ENCODE measurements at places on chromosomes 12 and 14. TPM values are rescaled to one million over a fixed set of nuclear protein-coding genes. Genes with fewer than 3 reads are reported as not detected.

GRCh38 chr12:9820281-9820930 is 6.9 kb upstream of the KLRF1 start:
- H3K4me3 ChIP-seq = no peak overlapping the region
- H3K27me3 ChIP-seq = peaks cover 28% of the 10 kb centered on the region
- no peak overlapping the region for H3K27ac ChIP-seq
- H3K36me3 ChIP-seq = no peaks in the 10 kb centered on the region

DNA sequence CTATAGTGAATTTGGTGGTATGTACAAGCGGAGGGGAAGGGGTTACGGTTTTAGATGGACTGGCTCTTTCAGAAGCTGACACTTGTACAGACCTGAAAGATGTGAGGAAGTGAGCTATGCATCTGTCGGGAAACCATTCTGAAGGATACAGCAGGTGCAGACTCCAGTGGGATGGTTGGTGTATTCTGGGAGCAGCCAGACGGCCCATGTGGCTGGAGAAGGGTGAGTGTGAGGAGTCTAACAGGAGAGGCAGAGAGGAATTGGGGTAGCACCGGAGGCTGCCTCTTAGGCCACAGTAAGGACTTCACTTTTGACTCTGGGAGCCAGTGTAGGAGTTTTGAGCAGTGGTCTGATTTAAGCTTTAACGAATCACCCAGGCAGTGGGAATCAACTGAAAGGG is 90.7 kb downstream of the APAF1 start:
- no peak for DNase-seq
- no peaks in the 10 kb centered on the region for H3K36me3 ChIP-seq
- peaks cover 3% of the 10 kb centered on the region for H3K4me1 ChIP-seq
- H3K27ac ChIP-seq = no peak overlapping the region
- H3K4me3 ChIP-seq = no peak overlapping the region
- peaks cover 8% of the 10 kb centered on the region for H3K27me3 ChIP-seq

GRCh38 chr12:96015672-96016071 is 19.5 kb upstream of the HAL start:
- peak; percentile 50 for DNase-seq
- H3K27me3 ChIP-seq = no peaks in the 10 kb centered on the region
- no peaks in the 10 kb centered on the region for H3K4me1 ChIP-seq
- no peak overlapping the region for H3K4me3 ChIP-seq
- H3K36me3 ChIP-seq = peaks cover 71% of the 10 kb centered on the region
- H3K27ac ChIP-seq = no peak overlapping the region

- peaks cover 81% of the 10 kb centered on the region for H3K36me3 ChIP-seq
- H3K4me3 ChIP-seq = no peak overlapping the region
- H3K27ac ChIP-seq = no peak overlapping the region
- H3K27me3 ChIP-seq = peaks cover 6% of the 10 kb centered on the region
- H3K4me1 ChIP-seq = no peaks in the 10 kb centered on the region
These were observed 1315.3 kb downstream of the TMEM121 start for GRCh38 chr14:106841701-106842100.

DNA sequence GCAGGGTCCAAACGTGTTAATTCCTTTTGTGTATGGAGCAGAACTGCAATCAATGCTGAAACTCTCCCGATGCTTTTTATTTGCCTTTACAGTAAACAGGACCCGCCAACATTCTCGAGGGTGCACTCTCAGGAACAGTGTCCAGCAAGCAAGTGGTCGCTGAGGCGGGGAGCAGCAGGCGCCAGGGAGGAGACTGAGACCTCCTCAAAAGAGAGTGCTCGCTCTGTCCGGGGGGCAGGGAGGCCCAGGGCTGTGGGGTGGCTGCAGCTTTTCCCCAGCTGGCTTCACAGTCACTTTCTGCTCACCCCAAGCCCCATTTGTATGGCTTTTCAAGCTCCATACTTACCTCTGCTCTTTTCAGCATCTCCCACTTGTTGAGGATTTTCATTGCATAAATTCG is 49.2 kb downstream of the CDC42BPB start:
- DNase-seq = no peak
- H3K4me3 ChIP-seq = no peak overlapping the region
- peaks cover 45% of the 10 kb centered on the region for H3K36me3 ChIP-seq
- H3K27me3 ChIP-seq = no peaks in the 10 kb centered on the region
- no peak overlapping the region for H3K27ac ChIP-seq

- no peak for DNase-seq
- no peaks in the 10 kb centered on the region for H3K4me1 ChIP-seq
- H3K27me3 ChIP-seq = no peaks in the 10 kb centered on the region
- H3K4me3 ChIP-seq = no peak overlapping the region
- H3K36me3 ChIP-seq = no peaks in the 10 kb centered on the region
These were observed 96.5 kb downstream of the LGMN start for GRCh38 chr14:92651758-92652406.

DNA sequence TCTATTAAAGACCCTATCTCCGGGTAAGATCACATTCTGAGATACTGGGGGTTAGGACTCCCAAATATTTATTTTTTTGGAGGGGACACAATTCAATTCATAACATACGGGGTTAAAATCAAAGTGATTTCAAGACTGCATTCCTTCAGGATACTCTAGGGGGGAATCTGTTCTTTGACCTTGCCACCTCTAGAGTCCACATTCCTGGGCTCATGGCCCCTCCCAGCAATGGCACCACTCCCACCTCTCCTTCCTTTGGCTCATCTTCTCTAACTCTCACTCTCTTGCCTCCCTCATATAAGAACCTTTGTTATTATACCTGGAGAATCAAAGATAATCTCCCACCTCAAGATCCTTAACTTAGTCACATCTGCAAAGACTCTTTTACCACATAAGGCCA is 79.5 kb downstream of the CAND1 start:
- peaks cover 3% of the 10 kb centered on the region for H3K36me3 ChIP-seq
- no peaks in the 10 kb centered on the region for H3K4me1 ChIP-seq
- H3K4me3 ChIP-seq = no peak overlapping the region

GRCh38 chr14:72525087-72525915 is 368.6 kb downstream of the DPF3 start:
- peaks cover 6% of the 10 kb centered on the region for H3K4me1 ChIP-seq
- no peak overlapping the region for H3K4me3 ChIP-seq
- H3K27me3 ChIP-seq = peaks cover 3% of the 10 kb centered on the region

- no peak overlapping the region for H3K4me3 ChIP-seq
These were observed 98.8 kb downstream of the DICER1 start for GRCh38 chr14:95058491-95058890.

- no peaks in the 10 kb centered on the region for H3K27me3 ChIP-seq
- DNase-seq = peak; percentile 75
- no peak overlapping the region for H3K27ac ChIP-seq
- H3K4me3 ChIP-seq = peak overlapping the region; percentile 64
- H3K36me3 ChIP-seq = no peaks in the 10 kb centered on the region
These were observed 37.3 kb upstream of the RCOR1 start for GRCh38 chr14:102554821-102555819.

GRCh38 chr14:81042438-81042837 is 87.0 kb downstream of the TSHR start:
- H3K4me1 ChIP-seq = no peaks in the 10 kb centered on the region
- H3K27ac ChIP-seq = no peak overlapping the region
- peaks cover 2% of the 10 kb centered on the region for H3K36me3 ChIP-seq
- H3K4me3 ChIP-seq = no peak overlapping the region

- H3K4me3 ChIP-seq = no peak overlapping the region
- peaks cover 20% of the 10 kb centered on the region for H3K4me1 ChIP-seq
- no peak for DNase-seq
- H3K27ac ChIP-seq = peak overlapping the region; percentile 6
- peaks cover 10% of the 10 kb centered on the region for H3K36me3 ChIP-seq
These were observed 31.3 kb downstream of the DERA start for GRCh38 chr12:15942475-15942874.

GRCh38 chr14:44846232-44846824 is 115.4 kb downstream of the KLHL28 start:
- H3K27me3 ChIP-seq = no peaks in the 10 kb centered on the region
- H3K36me3 ChIP-seq = no peaks in the 10 kb centered on the region
- no peak overlapping the region for H3K4me3 ChIP-seq
- DNase-seq = no peak
- peaks cover 7% of the 10 kb centered on the region for H3K4me1 ChIP-seq

DNA sequence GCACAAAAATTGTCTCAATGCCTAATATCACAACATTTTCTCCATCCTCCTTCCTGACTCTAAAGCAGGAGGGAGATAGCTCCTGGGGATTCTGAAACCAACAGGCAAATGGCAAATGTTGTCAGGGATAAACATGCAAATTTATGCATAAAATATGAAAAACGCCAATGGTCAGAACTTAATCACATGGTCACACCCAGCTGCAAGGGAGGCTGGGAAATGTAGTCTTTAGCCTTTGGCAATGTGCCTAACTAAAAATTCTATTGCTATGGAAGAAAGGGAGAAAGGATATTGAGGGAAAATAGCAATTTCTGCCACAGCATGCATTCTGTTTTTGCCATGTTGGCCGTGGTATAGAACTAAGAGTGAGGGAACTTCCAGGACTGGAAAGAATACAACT is 11.7 kb upstream of the OASL start:
- no peak for DNase-seq
- no peak overlapping the region for H3K4me3 ChIP-seq
- no peaks in the 10 kb centered on the region for H3K36me3 ChIP-seq
- no peaks in the 10 kb centered on the region for H3K27me3 ChIP-seq
- H3K27ac ChIP-seq = no peak overlapping the region
- no peaks in the 10 kb centered on the region for H3K4me1 ChIP-seq

GRCh38 chr14:35366521-35366976 is 38.0 kb downstream of the NFKBIA start:
- no peak for DNase-seq
- no peak overlapping the region for H3K4me3 ChIP-seq
- peaks cover 4% of the 10 kb centered on the region for H3K27me3 ChIP-seq
- no peak overlapping the region for H3K27ac ChIP-seq

- H3K27me3 ChIP-seq = no peaks in the 10 kb centered on the region
- DNase-seq = peak; percentile 1
- H3K36me3 ChIP-seq = no peaks in the 10 kb centered on the region
- H3K4me3 ChIP-seq = no peak overlapping the region
These were observed 57.3 kb downstream of the GALNT16 start for GRCh38 chr14:69317102-69317755.

DNA sequence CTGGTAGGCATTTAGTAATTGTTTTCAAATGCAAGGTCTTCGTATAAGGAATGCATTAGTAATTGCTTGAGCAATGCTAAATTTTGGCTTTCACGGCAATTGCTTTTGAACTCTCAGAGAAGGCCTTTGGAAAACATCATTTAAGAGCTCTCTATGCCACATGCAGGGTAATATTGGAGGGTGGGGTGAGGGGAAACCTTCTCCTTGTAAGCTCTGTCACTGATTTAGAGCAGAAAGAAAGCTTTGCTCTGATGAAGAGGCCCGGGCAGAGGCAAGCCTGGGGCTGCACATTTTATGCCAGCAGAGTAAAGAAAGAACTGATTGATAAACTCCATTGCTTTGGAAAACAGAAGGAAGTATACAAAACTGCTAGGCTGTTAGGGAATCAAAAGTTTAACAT is 70.9 kb downstream of the TRIM9 start:
- no peak for DNase-seq
- H3K27me3 ChIP-seq = no peaks in the 10 kb centered on the region
- no peak overlapping the region for H3K4me3 ChIP-seq
- H3K4me1 ChIP-seq = 0 out of 2 replicates have a peak, but pooled peaks cover 6% of the 10 kb centered on the region
- H3K27ac ChIP-seq = no peak overlapping the region

- H3K27me3 ChIP-seq = no peaks in the 10 kb centered on the region
- DNase-seq = peak; percentile 5
- H3K36me3 ChIP-seq = no peaks in the 10 kb centered on the region
- H3K4me3 ChIP-seq = no peak overlapping the region
- H3K27ac ChIP-seq = no peak overlapping the region
These were observed 143.8 kb downstream of the ADGRD1 start for GRCh38 chr12:131097202-131098177.

DNA sequence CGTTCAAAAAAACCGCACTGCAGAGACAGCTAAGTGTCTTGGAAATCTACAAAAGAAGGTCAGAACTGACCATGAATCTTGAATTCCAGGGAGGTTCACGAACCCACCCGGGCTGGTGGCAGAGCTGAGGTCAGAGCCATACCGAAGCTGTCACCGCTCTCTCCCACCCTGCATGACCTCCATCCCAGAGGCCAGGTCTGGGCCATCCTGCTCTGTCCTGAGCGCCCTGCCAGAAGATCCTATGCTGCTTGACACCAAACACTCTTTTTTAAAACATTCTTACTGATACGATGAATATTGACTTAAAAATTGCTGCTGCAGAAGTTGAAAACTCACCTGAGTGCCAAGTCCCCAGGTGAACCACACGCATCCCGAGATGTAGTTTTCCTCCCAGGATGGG is 329.1 kb upstream of the FKBP4 start:
- no peaks in the 10 kb centered on the region for H3K27me3 ChIP-seq
- H3K4me3 ChIP-seq = no peak overlapping the region
- no peak overlapping the region for H3K27ac ChIP-seq
- 0 out of 2 replicates have a peak, but pooled peaks cover 2% of the 10 kb centered on the region for H3K4me1 ChIP-seq
- DNase-seq = no peak
- H3K36me3 ChIP-seq = no peaks in the 10 kb centered on the region

- H3K27me3 ChIP-seq = no peaks in the 10 kb centered on the region
- no peak for DNase-seq
- no peak overlapping the region for H3K27ac ChIP-seq
- H3K4me1 ChIP-seq = peaks cover 23% of the 10 kb centered on the region
These were observed 35.2 kb upstream of the MEG3 start for GRCh38 chr14:100790502-100791347.

FAM90A1 gene
- 0.39 TPM for total RNA-seq

RNASE3 gene
- total RNA-seq = not detected

MYH7 gene
- total RNA-seq = not detected

NYNRIN gene
- total RNA-seq = 18.3 TPM

TC2N gene
- total RNA-seq = 29.6 TPM

DDX11 gene
- total RNA-seq = 179 TPM

KSR2 gene
- 2.4 TPM for total RNA-seq

PEX5 gene
- 68.9 TPM for total RNA-seq

SELPLG gene
- 0.46 TPM for total RNA-seq

FGF23 gene
- total RNA-seq = 0.24 TPM

SYNDIG1L gene
- total RNA-seq = 1.9 TPM

NUAK1 gene
- total RNA-seq = 12.3 TPM

TEAD4 gene
- 96.8 TPM for total RNA-seq

EML5 gene
- 1.2 TPM for total RNA-seq

EXOC3L4 gene
- 0.30 TPM for total RNA-seq

TMEM179 gene
- 3.6 TPM for total RNA-seq

NRL gene
- 1.6 TPM for total RNA-seq

STAT6 gene
- total RNA-seq = 48.9 TPM
